IPS DF 19.7 (cell line): ENCODE measurements at places on chromosomes 7 and 10.

- no peak for DNase-seq
These were observed 338.8 kb upstream of the AUTS2 start for GRCh38 chr7:69259445-69259844.

DNA sequence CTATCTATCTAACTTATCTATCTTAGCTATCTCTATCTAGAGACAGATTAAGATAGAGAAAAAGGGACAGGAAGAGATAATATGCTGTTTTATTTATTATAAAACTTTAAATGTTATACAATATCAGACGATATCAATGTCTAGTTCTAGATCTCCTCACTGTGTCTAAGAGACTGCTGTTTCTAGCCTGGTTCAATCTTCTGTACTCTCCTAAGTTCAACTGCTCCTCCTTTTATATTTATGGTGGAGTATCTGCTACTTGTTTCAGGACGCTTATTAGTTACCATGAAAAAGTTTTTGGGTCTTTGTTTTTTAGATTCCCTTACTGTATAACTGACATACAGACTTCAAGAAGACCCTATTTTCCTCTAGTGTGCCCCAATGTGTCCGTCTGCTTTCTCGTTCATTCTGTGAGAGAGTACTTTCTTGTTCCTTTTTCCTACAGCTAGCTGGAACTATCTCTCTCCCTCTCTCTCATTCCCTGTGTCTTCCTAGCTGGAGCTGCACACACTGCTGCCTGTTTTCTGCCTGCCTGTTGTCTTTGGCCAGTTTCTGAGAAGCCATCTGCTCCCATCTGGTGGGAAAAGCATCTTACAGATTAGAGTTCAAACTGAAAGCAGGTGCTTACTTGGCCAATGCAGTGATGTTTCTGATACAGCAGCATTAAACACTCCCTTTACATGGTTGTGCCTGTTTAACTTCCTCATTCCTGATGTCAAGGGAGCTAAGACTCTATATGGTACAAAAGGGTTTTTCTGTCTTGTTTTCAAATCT lies 49.4 kb upstream of the ARL4A start:
- DNase-seq = no peak

DNA sequence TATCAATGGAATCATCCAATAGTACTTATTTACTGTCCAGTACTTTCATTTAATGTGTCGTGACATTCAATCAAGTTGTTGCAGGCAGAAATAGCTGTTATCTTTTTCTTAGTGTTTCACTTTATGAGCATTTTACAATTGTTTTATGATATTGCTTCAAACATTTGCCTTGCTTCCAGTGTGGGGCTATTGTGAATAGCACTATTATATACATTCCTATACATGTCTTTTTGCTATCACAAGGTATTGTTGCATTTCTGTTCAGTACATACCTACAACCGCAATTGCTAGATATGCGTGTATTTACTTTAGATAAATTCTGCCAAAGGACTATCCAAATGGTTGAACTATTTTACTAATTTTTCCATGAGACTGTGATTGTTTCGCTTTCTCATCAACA lies 34.9 kb downstream of the CYP2C8 start:
- DNase-seq = no peak

DNA sequence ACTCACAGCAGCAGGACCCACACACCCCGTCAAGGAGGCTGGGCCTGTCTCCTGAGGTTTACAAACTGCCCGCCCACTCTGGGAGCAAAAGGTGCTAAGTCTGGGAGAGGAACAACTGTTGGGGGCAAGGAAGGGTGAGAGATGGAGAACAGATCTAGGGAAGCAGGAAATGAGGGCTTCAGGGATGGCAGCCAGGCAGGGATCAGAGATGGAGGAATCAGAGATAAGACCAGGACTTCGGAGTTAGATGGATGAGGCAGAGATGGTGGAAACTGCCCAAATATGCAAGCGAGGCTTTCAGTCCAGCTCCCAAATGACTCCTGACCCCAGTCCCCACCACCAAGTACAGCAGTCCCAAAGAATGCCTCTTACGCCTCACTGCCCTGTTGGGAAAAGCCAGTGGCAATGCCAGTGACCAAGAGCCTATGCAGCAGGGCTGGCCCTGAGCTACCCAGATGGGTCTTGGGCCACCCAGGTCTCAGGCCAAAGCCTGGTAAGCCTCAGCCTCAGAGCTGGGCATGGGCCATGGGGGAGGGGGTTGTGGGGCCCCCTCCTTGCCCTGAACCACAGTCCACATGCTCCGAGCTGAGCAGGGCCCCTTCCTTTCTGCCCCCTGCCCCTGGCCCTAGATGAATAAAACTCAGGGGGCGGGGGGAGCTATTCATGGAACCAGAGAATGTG lies 39.5 kb upstream of the SLF2 start:
- no peak for DNase-seq

- no peak for DNase-seq
These were observed at the start of gene ICA1 for GRCh38 chr7:8261711-8262695. Gene ICA1 (minus strand): TSS chr7:8262167. CDS start chr7:8235926, 26,241 bp downstream.

- no peak for DNase-seq
These were observed 210.1 kb downstream of the JCAD start for GRCh38 chr10:29849126-29849833.

DNA sequence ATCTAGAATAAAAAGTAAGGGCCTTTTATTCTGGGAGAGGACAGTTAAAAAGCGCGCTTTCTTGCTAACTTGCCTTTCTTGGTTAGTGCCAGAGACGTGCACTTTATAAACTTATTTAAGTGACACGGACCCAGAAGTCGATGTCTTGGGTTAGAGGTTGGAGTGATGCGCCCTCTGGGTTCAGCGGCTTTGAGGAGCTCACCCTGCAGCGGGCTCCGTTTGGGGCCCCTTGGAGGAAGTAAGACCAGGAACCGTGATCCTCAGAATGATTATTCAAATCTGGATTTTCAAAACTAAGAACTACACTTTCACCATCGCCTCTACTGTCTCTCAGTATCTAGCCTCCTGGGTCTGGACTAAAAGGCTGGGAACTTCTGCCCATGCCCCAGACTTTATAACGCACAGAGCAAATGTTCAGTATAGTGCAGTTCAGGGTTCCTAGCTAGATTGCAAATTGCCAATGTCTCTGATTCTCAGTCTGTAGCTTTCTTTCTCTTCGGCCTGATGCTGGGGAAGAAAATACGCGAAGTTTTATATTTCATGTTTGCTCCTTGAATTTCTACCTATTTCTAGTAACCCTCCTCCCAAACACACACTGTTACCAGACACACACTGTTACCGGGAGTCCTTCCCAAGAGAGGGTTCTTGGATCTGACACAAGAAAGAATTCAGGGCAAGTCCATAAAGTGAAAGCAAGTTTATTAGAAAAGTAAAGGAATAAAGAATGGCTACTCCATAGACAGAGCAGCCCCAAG lies 18.6 kb upstream of the SMO start:
- no peak for DNase-seq

- no peak for DNase-seq
These were observed 359.4 kb upstream of the CELF2 start for GRCh38 chr10:10658172-10658785.

DNA sequence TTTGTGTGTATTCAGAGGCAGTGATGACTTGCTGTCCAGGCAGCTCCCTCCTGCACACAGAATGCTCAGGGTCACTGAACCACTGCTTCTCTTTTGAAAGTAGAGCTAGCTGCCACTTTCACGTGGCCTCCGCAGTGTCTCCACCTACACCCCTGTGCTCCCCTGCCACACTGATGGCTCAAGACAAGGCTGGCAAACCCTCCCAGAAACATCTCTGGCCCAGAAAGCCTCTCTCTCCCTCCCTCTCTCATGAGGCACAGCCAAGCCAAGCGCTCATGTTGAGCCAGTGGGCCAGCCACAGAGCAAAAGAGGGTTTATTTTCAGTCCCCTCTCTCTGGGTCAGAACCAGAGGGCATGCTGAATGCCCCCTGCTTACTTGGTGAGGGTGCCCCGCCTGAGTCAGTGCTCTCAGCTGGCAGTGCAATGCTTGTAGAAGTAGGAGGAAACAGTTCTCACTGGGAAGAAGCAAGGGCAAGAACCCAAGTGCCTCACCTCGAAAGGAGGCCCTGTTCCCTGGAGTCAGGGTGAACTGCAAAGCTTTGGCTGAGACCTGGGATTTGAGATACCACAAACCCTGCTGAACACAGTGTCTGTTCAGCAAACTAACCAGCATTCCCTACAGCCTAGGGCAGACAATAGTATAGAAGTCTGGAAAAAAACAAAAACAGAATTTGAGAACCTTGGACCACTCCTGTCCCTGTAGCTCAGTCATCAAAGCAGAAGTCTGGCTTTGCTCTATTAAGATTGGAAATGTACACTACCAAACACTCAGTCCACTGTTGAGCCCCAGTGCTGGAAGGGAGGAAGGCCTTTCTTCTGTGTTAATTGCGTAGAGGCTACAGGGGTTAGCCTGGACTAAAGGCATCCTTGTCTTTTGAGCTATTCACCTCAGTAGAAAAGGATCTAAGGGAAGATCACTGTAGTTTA lies 15.8 kb downstream of the SCD start:
- no peak for DNase-seq
